ENCODE measurements at places on chromosomes 2 and 18.

- no peak overlapping the region for H3K27ac ChIP-seq
- no peaks in the 10 kb centered on the region for H3K4me1 ChIP-seq
- H3K36me3 ChIP-seq, result no peaks in the 10 kb centered on the region
- H3K4me3 ChIP-seq, result no peak overlapping the region
- DNase-seq, result no peak
These were observed 118.9 kb upstream of the ARL5A start for GRCh38 chr2:151946899-151947812.

GRCh38 chr2:128714285-128714684 is 395.6 kb upstream of the HS6ST1 start:
- H3K36me3 ChIP-seq, result no peaks in the 10 kb centered on the region
- no peak overlapping the region for H3K4me3 ChIP-seq
- peaks cover 3% of the 10 kb centered on the region for H3K27me3 ChIP-seq
- no peak for DNase-seq

GRCh38 chr2:240291337-240292034 is 144.0 kb upstream of the GPC1 start:
- H3K27me3 ChIP-seq, result no peaks in the 10 kb centered on the region
- H3K36me3 ChIP-seq, result no peaks in the 10 kb centered on the region
- H3K27ac ChIP-seq, result no peak overlapping the region
- no peak for DNase-seq

DNA sequence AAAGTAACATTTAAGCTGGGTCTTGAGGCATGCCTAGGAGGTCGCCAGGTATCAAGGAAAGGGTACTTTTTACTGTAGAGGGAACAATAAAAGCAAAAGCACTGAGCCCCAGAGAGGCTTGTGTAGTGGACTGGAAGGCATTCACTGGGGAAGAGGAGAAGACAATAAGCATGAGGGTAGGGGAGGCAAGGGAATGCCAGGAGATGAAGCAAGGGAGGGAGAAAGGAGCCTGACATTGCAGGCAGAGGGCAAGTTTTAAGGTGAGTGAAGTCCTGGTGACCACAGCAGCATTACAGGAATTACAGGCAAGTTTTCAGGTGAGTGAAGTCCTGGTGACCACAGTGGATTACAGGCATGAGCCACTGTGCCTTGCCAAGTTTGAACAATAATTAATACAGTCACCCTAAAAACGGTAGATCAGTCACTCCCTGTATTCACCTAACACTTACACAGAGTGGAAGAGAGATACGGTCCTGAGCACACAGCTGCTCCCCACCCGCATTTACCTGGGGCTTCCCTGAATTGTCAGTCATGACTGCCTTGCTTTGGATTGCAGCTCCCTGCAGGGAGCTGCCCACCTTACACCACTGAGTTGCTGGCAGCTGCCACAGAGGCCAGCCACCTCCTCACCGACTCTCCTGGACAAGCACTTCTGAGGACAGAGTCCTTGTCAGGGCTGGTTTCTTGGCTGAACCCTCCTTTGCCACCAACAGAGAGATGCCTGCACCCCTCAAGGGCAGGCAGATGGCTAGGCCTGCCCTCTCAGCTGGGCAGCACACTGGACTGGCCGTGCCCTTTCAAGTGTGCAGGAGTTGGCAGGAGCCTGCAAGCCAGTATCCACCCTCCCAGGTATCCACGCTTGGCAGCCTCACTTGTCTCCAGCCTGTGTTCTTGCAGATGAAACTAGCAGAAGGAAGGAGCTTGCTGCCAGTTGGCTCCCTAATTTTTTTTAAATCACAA is 153.2 kb upstream of the MSH6 start:
- H3K36me3 ChIP-seq, result no peaks in the 10 kb centered on the region
- DNase-seq, result no peak
- H3K27ac ChIP-seq, result no peak overlapping the region
- no peak overlapping the region for H3K4me3 ChIP-seq

DNA sequence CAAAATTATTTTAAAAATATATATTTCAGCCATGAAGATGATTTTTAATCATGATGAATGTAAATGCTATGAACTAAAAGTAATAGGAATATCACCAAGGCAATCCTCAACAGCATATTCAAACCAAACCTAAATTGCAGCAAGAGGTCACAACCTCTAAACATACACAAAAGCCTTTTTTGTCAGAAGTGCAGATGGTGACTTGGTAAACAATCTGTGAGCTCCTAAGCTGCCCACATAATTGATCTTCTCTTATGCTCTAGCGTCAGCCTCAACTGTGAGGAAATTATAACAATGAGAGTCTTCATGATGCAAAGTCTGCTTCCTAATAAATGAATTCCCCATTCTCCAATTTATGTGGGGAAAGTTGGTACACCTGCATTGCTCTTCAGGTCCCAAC is 113.2 kb downstream of the TSN start:
- H3K4me3 ChIP-seq, result no peak overlapping the region
- no peak for DNase-seq
- no peak overlapping the region for H3K27ac ChIP-seq
- H3K27me3 ChIP-seq, result no peaks in the 10 kb centered on the region
- no peaks in the 10 kb centered on the region for H3K36me3 ChIP-seq

GRCh38 chr2:213065583-213066442 is 85.6 kb downstream of the IKZF2 start:
- no peaks in the 10 kb centered on the region for H3K27me3 ChIP-seq
- no peaks in the 10 kb centered on the region for H3K4me1 ChIP-seq
- no peak for DNase-seq
- H3K27ac ChIP-seq, result no peak overlapping the region

DNA sequence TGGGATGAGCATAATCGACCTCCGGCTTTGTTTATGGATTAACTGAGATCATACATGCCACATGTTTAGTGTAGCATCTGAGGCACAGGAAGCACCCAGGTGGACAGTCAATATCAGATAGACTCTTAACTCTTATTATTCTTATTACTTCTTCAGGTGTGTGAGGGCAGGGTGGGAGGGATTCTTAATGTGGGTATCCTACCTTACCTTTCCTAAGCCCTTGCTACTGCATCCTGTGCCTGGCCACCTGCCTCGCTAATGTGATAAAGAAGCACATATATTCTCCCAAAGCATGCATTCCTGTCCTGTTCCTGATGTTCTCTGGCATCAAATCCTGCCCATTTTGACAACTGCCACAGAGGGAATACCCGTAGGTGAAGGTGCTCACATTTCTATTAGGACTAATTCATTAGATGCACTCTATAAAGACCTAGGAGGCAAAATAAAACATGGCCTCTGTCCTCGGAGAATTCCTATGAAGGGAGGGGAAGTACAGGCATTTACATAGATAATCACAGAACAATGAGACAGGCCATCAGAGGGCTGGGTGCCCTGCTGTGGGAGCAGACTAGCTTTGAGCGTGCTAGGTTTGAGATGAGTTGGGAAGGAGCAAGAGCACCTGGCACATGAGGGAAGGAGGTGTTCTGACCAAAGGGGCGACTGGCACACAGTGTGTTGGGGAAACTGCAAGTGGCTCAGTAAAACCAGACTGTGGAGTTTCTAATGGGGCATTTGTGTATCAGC is 19.5 kb upstream of the CELF4 start:
- DNase-seq, result no peak
- H3K36me3 ChIP-seq, result no peaks in the 10 kb centered on the region
- H3K4me3 ChIP-seq, result no peak overlapping the region
- no peaks in the 10 kb centered on the region for H3K27me3 ChIP-seq
- no peaks in the 10 kb centered on the region for H3K4me1 ChIP-seq
- H3K27ac ChIP-seq, result no peak overlapping the region

DNA sequence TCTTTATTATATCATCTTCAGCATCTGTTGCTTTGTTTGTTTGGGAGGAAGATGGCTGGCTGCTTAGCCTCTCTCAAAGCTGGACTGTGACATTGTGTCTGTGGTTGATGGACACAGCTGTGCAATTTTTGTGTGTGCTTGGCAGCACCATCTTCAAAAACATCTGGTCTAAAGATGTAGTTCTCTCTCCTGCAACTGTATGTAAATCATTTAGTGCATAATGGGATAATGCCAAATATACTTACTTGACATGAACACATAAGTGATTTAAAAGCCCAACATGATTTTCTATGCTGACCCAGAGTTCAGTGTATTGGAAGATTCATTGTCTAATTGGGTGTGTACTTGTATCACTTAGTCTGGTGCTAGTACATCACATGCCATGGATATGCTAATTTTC is 112.2 kb downstream of the MAP4K4 start:
- H3K4me1 ChIP-seq, result peaks cover 4% of the 10 kb centered on the region
- DNase-seq, result no peak
- no peaks in the 10 kb centered on the region for H3K27me3 ChIP-seq
- H3K4me3 ChIP-seq, result no peak overlapping the region

DNA sequence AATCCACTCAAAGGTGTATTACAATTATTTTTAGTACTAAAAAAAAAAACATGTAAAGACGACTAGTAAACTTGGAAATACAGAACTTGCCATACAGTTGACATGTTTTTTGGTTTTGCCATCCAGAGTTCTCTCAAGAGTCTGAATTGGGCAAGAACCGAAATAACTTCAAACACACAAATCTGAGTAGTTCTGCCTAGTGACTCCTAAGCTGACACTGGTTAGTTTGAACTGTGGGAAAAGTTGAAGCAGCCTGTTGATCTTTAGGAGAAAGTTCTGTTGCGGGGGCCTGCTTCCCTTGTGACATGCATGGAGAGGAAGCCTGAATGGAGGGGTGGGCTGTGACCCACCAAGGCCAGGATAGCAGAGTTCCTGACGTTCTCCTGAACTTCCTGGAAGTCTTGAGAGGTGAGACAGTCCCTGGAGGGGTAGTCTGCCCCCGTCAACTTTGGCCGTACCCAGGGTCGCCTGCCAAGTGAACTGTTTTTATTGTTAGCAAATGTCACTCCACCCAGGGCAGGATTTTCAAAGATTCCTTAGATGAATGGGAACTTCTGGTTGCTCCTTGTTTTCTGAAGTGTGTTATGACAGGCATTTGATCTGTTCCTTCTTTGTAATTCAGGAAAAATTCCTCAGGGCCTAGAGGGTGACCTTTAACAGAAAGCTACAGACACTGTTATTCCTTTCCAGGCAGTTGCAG is 85.6 kb upstream of the SPTBN1 start:
- H3K4me3 ChIP-seq, result no peak overlapping the region
- no peak overlapping the region for H3K27ac ChIP-seq
- H3K27me3 ChIP-seq, result no peaks in the 10 kb centered on the region
- no peaks in the 10 kb centered on the region for H3K36me3 ChIP-seq

DNA sequence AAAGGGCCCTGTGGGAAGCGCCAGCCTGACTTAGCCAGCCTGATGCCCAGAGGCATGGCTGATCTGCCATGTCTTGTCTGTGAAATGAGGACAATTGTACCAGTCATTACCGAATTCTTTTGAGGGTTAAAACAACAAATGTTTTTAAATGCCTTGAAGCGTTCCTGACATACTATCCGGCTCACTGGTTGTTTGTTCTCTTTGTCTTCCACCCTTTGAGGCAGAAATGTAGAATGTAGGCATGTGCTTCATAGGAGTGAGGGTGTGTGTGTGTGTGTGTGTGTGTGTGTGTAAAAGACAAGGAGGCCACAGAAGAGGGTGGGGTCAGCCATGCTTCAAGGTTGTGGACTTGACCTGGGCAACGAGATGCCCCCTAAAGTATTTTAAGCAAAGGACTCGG is 35.5 kb downstream of the TGFBRAP1 start:
- H3K4me1 ChIP-seq, result no peaks in the 10 kb centered on the region
- H3K27me3 ChIP-seq, result no peaks in the 10 kb centered on the region
- no peak overlapping the region for H3K27ac ChIP-seq
- H3K36me3 ChIP-seq, result peaks cover 52% of the 10 kb centered on the region
- H3K4me3 ChIP-seq, result no peak overlapping the region

DNA sequence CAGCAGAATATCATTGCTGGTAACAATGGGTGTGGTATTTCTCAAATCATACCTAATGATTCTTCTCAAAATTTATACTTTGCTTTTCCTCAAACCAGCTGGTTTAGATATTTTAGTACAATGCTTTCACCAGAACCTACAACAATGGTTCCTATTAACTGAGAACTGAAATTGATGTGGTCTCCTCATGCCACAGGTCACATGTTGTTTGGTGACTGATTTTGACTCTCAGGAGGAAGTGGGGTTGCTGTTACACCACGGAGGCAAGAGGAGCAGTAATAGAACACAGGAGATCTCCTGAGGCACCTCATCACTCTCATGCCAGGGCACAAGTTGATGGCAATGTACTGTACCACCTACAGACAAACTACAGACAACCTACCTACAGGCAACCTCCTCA is 3.0 kb upstream of the CEP68 start:
- no peak overlapping the region for H3K27ac ChIP-seq
- no peak overlapping the region for H3K4me3 ChIP-seq
- DNase-seq, result no peak
- H3K4me1 ChIP-seq, result peaks cover 13% of the 10 kb centered on the region
- H3K27me3 ChIP-seq, result no peaks in the 10 kb centered on the region
- H3K36me3 ChIP-seq, result no peaks in the 10 kb centered on the region

DNA sequence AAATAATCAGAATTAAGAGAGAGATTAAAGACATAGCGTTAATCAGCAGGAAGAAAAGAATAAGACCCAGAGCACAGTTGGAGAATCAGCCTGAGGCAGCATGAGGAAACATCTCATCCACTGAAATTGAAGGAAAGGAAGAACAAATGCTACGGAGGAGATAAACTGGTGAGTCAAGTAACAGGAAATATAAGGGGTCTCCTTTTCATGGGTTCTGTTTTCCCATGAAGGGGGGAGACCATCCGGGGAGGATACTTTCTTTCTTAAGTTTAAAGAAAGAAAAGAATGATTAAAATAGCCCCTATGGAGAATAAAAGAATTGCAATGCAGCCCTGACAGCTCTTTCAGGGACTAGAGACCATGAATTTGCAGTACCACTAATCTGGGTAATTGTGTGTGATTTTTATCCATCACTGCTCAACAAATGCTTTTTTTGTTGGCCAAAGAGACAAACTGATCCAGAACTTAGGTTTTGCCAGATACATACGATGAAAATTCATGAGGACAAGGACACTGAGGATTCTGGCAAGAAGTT is 17.7 kb downstream of the ROCK2 start:
- DNase-seq, result no peak
- H3K4me3 ChIP-seq, result no peak overlapping the region
- H3K27me3 ChIP-seq, result no peaks in the 10 kb centered on the region
- no peaks in the 10 kb centered on the region for H3K4me1 ChIP-seq
- H3K27ac ChIP-seq, result no peak overlapping the region
- H3K36me3 ChIP-seq, result no peaks in the 10 kb centered on the region

DNA sequence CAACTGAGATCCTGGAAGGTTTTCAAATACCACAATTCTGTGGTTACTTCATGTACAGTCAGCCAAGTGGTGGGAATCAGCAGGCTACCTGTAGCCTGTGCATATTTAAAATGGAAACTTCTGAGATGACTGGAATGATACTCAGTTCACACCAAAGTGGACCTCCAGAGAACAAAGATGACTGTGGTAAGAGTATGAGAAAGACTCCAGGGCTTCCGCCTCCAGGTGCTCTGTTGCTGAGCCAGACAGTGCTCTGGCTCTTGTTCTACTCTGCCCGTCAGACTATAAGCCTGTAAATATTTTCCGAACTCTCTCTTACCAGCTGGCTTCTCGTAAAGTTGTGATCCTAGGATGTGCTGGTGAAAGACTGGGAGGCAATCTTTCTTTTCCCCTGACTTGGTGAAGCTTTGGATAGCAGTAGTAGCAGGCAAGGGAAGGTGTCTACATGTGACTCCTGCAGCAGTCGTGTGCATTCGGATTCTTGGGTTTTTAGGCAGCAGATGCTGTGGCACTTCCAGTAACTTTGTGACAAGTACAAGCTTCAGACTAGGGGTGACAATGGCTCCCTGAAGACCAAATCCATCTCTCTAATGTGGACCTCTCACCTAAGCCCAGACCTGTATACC is 23.1 kb downstream of the ST3GAL5 start:
- no peaks in the 10 kb centered on the region for H3K27me3 ChIP-seq
- no peaks in the 10 kb centered on the region for H3K36me3 ChIP-seq
- no peak overlapping the region for H3K27ac ChIP-seq
- H3K4me3 ChIP-seq, result no peak overlapping the region

GRCh38 chr2:174858745-174859144 is 94.5 kb upstream of the CHRNA1 start:
- H3K4me1 ChIP-seq, result no peaks in the 10 kb centered on the region
- H3K4me3 ChIP-seq, result no peak overlapping the region
- no peaks in the 10 kb centered on the region for H3K27me3 ChIP-seq
- H3K27ac ChIP-seq, result no peak overlapping the region
- no peak for DNase-seq

All from effector memory CD4-positive, alpha-beta T cell (primary cell).